PC-9 (cell line): ENCODE measurements at places on chromosomes 16 and 17. TPM values are rescaled to one million over a fixed set of nuclear protein-coding genes. Genes with fewer than 3 reads are reported as not detected.

DNA sequence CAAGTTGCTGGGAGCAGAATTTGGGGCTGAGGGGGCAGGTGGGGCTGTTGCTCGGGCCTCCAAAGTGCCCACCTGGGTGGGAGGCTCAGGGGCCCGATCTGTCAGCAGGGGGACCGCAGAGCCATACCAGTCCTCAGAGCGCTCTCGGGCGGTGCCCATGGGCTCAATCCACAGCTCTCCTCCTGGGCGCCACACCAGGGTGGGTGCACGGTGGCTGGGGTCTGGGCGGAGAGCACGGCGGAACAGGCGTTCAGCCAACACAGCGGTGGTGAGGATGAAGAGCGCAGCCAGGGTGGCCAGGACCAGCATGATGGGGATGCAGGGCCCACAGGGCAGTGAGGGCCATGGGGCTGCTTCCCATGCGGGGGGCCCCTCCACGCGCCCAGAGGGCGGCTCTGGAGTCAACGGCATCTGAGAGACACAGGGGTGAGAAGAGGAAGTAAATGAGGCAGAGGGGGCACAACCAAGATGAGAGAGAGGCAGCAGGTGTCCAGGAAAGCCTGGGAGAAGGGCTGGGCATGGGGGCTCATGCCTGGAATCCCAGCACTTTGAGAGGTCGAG lies 1.2 kb downstream of the C16orf54 start:
- H3K4me3 ChIP-seq: no peak overlapping the region
- no peak for DNase-seq
- no peak overlapping the region for H3K27ac ChIP-seq
- H3K36me3 ChIP-seq: no peaks in the 10 kb centered on the region
- no peaks in the 10 kb centered on the region for H3K27me3 ChIP-seq
- H3K4me1 ChIP-seq: no peaks in the 10 kb centered on the region

- no peaks in the 10 kb centered on the region for H3K27me3 ChIP-seq
- H3K36me3 ChIP-seq: no peaks in the 10 kb centered on the region
- no peak overlapping the region for H3K27ac ChIP-seq
Measured at GRCh38 chr17:57009737-57010445, 32.0 kb downstream of the SCPEP1 start.

- DNase-seq: peak; percentile 31
- H3K27ac ChIP-seq: peak overlapping the region; percentile 71
- H3K4me1 ChIP-seq: peaks cover 19% of the 10 kb centered on the region
- H3K27me3 ChIP-seq: no peaks in the 10 kb centered on the region
- no peaks in the 10 kb centered on the region for H3K36me3 ChIP-seq
- peak overlapping the region; percentile 82 for H3K4me3 ChIP-seq
Measured at GRCh38 chr17:59963738-59964481, 630 bp downstream of the RNFT1 start.

- no peak for DNase-seq
- no peaks in the 10 kb centered on the region for H3K36me3 ChIP-seq
- no peak overlapping the region for H3K27ac ChIP-seq
- peaks cover 6% of the 10 kb centered on the region; the same call in 1 of the 2 replicates for H3K4me1 ChIP-seq
- H3K27me3 ChIP-seq: no peaks in the 10 kb centered on the region
Measured at GRCh38 chr16:5028950-5029475, 4.7 kb downstream of the NAGPA start.

- H3K4me3 ChIP-seq: no peak overlapping the region
- no peak for DNase-seq
- H3K27me3 ChIP-seq: no peaks in the 10 kb centered on the region
- peaks cover 6% of the 10 kb centered on the region for H3K36me3 ChIP-seq
- no peak overlapping the region for H3K27ac ChIP-seq
Measured at GRCh38 chr17:63232565-63233310, 213.4 kb downstream of the CYB561 start.

DNA sequence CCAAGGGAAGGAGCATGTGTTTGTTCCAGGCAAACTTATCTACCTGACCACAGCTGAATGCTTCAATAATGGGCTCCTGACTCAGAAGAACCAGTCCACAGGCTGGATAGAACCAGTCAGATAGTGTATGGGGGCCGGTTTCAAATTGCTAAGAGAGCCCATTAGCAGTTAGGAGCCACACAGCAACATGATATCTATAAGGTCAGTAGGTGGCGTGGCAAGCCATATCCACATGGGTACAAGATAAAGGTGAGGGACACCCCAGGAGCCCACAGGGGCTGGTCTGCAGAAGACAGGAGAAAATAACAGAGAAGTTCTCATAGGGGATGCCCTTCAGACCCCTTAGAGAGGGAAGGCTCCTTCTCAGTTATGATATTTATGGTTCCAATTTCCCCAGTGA lies 31.6 kb upstream of the CDRT15 start:
- DNase-seq: no peak
- no peaks in the 10 kb centered on the region for H3K27me3 ChIP-seq
- no peaks in the 10 kb centered on the region for H3K36me3 ChIP-seq
- no peak overlapping the region for H3K4me3 ChIP-seq
- H3K27ac ChIP-seq: no peak overlapping the region

- H3K4me3 ChIP-seq: peak overlapping the region; percentile 87
- H3K27me3 ChIP-seq: no peaks in the 10 kb centered on the region
- peaks cover 30% of the 10 kb centered on the region for H3K4me1 ChIP-seq
- DNase-seq: peak; percentile 76
- H3K27ac ChIP-seq: peak overlapping the region; percentile 45
Measured at GRCh38 chr17:60600490-60601446, 775 bp downstream of the PPM1D start.

DNA sequence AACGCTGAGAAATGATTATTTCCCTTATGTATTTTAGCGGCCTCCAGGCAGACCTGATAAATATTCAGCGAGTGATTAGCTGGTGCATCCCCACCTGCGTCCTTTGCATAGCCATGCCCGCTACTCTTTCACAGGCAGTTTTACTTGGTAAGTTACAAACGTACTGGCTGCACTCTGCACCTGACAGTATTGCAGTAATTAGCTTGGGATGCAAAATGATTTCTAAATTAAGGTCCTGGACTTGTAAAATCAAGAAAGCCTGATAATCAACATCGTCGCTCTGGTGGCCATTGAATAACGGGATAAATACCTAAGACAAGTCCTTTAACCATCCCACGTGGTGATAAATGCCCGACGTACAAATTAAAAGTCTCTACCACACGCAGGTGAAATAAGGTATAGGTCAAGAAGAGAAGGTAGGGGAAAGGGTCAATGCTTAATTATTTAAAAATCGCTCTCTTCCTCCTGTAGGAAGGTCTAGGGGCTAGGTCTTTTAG lies 998 bp upstream of the PRKCA start:
- H3K4me1 ChIP-seq: peaks cover 27% of the 10 kb centered on the region
- H3K27me3 ChIP-seq: no peaks in the 10 kb centered on the region
- no peak for DNase-seq

- DNase-seq: no peak
- peak overlapping the region; percentile 47; the same call in 1 of the 2 replicates for H3K27ac ChIP-seq
- peaks cover 56% of the 10 kb centered on the region for H3K4me1 ChIP-seq
- H3K4me3 ChIP-seq: no peak overlapping the region
Measured at GRCh38 chr17:72614476-72614870, 478.0 kb downstream of the SLC39A11 start.

DNA sequence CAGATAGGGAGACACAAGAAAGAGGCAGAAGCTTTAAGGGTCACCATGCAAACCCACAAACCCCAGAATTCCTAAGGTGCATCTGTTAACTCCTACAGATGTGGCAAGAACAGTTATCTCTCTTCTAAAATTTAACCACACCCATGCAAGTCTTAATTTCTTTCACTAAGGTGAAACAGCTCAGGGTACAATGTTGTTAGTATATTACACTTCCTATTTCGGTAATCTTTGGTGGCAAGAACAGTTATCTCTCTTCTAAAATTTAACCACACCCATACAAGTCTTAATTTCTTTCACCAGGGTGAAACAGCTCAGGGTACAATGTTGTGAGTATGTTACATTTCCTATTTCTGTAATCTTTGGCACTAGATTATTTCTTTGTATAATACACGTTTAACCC lies 6.6 kb downstream of the CCL23 start:
- no peak overlapping the region for H3K27ac ChIP-seq
- H3K4me3 ChIP-seq: no peak overlapping the region
- H3K36me3 ChIP-seq: no peaks in the 10 kb centered on the region
- DNase-seq: no peak
- peaks cover 75% of the 10 kb centered on the region for H3K27me3 ChIP-seq

DNA sequence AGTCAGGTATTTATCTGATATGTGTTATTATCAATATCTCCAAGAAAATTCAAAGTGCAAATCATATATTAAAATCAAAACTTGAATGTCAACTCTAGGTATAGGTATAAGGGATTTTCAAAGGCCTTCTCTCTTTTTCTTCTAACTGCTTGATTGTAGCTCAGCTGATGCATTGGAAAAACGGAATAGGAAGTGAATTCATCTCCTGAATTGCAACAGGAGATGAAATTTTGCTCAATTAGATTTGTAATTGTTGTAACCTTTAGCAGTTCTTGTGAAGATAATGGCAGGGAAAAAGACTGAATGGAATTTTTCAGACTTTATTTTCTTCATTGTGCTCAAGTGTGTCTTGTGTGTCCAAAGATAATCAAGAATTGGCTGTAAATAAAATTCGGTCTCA lies 190.2 kb upstream of the KCNJ16 start:
- no peak overlapping the region for H3K27ac ChIP-seq
- DNase-seq: no peak
- H3K27me3 ChIP-seq: no peaks in the 10 kb centered on the region

- H3K27me3 ChIP-seq: no peaks in the 10 kb centered on the region
- DNase-seq: no peak
- no peak overlapping the region for H3K27ac ChIP-seq
- H3K4me1 ChIP-seq: peaks cover 29% of the 10 kb centered on the region
- no peak overlapping the region for H3K4me3 ChIP-seq
Measured at GRCh38 chr16:11310634-11310977, 29.5 kb upstream of the PRM1 start.

DNA sequence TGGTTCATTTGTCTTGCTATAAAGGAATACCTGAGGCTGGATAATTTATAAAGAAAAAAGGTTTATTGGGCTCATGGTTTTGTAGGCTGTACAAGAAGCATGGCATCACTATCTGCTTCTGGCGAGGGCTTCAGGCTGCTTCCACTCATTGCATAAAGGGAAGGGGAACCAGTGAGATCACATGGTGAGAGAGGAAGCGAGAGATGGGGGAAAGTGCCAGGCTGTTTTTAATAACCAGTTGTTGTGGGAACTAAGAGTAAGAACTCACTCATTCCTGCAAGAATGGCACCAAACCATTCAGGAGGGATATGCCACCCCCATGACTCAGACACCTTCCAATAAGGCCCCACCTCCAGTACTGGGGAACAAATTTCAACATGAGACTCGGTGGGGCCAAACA lies 24.3 kb downstream of the SPECC1 start:
- H3K27ac ChIP-seq: no peak overlapping the region
- H3K36me3 ChIP-seq: no peaks in the 10 kb centered on the region
- no peak for DNase-seq

- peaks cover 5% of the 10 kb centered on the region for H3K4me1 ChIP-seq
- H3K27me3 ChIP-seq: no peaks in the 10 kb centered on the region
- H3K36me3 ChIP-seq: no peaks in the 10 kb centered on the region
Measured at GRCh38 chr16:2967211-2967631, 1.9 kb upstream of the PAQR4 start.

GRCh38 chr17:81230043-81230820 lies 7.5 kb upstream of the CEP131 start:
- DNase-seq: peak; percentile 46
- no peak overlapping the region for H3K4me3 ChIP-seq
- no peaks in the 10 kb centered on the region for H3K27me3 ChIP-seq

- H3K27ac ChIP-seq: no peak overlapping the region
- H3K27me3 ChIP-seq: no peaks in the 10 kb centered on the region
- no peak for DNase-seq
Measured at GRCh38 chr16:28473714-28474265, 1.7 kb upstream of the NPIPB7 start.

- H3K4me3 ChIP-seq: no peak overlapping the region
- DNase-seq: no peak
- peak overlapping the region; percentile 87; the same call in 1 of the 2 replicates for H3K27ac ChIP-seq
- 0 out of 2 replicates have a peak, but pooled peaks cover 17% of the 10 kb centered on the region for H3K36me3 ChIP-seq
- H3K27me3 ChIP-seq: no peaks in the 10 kb centered on the region
- H3K4me1 ChIP-seq: peaks cover 66% of the 10 kb centered on the region
Measured at GRCh38 chr16:9124908-9125584, 33.6 kb downstream of the HAPSTR1 start.

DNA sequence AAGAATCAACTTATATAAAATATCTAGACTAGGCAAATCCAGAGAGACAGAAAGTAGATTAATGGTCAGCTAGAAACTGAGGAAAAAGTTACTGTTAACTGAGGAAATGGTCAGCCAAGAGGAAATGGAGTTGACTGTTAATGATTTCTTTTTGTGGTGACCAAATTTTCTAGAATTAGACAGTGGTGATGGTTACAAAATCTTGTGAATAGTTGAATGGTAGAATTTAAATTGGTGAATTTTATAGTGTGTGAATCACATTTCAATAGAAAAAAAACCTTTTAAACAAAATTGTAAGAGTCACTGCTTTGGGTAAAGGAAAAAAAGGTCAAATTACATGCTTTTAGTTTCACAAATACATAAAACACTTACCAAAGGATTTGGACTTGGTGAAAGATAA lies 30.0 kb downstream of the APPBP2 start:
- H3K27ac ChIP-seq: no peak overlapping the region
- no peaks in the 10 kb centered on the region for H3K4me1 ChIP-seq
- H3K4me3 ChIP-seq: no peak overlapping the region
- no peaks in the 10 kb centered on the region for H3K27me3 ChIP-seq
- peaks cover 57% of the 10 kb centered on the region for H3K36me3 ChIP-seq

The CDRT15L2 gene
- not detected in 2 replicates for total RNA-seq

The CMTM2 gene
- 0.65 TPM in 1 of 2 replicates, not detected in the other for total RNA-seq

The HAS3 gene
- total RNA-seq: 2.5 and 2.7 TPM in 2 replicates

The GPR142 gene
- not detected in 2 replicates for total RNA-seq

The ITGAD gene
- not detected in 2 replicates for total RNA-seq

The NUPR1 gene
- 17.3 and 21.3 TPM in 2 replicates for total RNA-seq

The CTRL gene
- total RNA-seq: 1.3 and 1.7 TPM in 2 replicates

The TBC1D3K gene
- total RNA-seq: not detected in 2 replicates
